Inflammatory macrophage (primary cell): ENCODE measurements at places on chromosomes 7 and 10.

DNA sequence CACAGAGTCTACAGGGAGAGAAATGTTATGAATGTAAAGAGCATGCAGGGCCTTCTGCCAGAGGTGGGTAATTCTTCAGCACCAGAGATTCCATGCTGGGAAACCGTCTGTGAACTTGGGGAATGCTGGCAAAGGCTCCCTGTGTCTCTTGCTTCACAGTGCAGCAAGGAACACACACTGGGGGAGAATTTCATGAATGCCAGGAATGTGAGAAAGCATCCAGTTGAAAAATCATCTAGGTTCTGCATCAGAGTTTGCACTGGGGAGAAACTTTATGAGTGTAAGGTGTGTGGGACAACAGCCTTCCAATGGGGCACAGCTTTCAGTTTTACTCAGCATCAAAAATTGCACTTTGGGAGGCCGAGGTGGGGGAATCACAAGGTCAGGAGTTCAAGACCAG, 224.3 kb upstream of the IGFBP3 start:
- no peak for DNase-seq

DNA sequence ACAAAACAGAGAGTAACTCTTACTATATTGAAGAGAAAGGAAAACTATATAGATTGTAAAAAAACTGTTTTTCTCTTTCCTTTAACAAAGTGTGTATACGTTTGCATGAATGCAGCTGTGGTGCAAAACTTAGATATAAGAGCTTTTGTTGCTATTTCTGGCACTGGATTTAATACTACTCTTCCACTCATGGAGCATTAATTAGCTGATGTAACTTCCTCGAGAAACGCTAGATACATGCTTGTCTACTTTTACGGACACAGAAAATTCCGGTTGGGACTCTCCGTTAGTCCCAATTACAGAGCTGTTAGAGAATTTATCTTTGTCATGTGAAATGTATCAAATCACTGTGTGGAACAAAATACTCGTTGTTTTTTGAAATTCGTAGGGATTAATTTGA, 135.5 kb downstream of the ZNF22 start:
- no peak for DNase-seq

DNA sequence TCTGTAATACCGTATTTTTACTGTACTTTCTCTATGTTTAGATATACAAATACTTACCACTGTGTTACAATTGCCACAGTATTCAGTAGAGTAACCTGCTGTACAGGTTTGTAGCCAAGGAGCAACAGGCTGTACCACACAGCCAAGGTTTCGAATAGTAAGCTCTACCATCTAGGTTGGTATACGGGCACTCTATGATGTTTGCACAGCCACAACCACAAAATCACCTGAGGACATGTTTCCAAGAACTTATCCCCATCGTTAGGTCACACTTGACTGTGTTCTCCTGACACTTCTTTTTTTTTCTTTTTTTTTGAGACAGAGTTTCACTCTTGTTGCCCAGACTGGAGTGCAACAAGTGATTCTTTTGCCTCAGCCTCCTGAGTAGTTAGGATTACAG, 134.6 kb upstream of the TRIM24 start:
- DNase-seq = no peak

DNA sequence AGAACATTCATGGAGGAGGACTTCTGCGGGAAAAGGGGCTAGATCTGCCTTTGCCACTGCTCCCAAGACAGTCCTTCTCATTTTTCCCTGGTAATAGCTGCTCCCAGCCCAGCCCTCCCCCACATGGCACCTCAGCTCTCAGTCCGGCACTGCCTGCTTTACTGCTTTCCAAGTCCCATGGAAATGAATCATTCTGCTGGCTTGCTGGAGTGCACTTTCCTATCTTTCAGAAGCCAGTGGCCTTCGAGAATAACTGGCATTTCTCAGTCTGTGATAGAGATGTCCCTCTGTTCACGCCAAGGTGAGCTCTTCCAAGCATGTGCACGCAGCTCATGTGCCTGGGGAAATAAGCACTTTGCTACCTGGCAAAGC, 61.4 kb downstream of the SYPL1 start:
- no peak for DNase-seq

DNA sequence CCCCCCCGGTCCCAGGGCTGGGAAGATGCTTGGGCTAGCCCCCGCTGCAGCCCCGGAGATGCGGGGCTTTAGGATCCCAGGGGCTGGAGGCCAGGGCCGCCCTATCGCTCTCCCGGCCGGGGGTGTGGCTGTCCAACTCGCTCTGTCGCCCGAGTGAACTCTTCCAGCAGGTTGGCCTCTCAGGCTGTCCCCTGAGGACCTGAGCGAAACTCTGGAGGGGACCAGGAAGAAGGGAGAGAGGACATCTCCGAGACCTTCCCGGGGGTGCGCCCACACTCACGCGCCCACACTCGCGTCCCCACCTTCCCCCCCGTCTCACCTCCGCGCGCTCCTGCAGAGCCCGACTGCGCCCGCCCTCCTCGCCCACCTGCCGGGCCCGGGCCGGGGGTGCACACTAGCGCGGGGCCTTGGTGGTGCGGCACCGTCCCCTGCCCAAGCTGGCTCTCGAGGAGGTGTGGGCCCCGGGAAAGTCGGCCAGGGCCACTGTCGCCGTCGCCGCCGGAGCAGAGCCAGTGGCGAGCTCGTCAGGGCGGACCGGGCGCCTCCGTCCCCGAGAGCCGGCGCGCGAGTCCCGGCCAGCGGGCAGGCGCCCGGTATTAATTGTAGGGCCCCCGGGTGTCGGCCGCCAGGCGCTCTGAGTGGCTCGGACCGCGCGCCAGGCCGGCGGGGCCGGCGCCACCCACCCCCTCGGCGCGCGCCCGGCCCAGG, 101.7 kb upstream of the SVIL start:
- peak; percentile 85 for DNase-seq
